ENCODE measurements at places on chromosomes 6 and 20.
A peak's percentile ranks its signal among the peaks of the same experiment; 100 is the strongest.

GRCh38 chr20:38135271-38135650 lies 29.8 kb downstream of the TGM2 start:
- DNase-seq, result no peak

DNA sequence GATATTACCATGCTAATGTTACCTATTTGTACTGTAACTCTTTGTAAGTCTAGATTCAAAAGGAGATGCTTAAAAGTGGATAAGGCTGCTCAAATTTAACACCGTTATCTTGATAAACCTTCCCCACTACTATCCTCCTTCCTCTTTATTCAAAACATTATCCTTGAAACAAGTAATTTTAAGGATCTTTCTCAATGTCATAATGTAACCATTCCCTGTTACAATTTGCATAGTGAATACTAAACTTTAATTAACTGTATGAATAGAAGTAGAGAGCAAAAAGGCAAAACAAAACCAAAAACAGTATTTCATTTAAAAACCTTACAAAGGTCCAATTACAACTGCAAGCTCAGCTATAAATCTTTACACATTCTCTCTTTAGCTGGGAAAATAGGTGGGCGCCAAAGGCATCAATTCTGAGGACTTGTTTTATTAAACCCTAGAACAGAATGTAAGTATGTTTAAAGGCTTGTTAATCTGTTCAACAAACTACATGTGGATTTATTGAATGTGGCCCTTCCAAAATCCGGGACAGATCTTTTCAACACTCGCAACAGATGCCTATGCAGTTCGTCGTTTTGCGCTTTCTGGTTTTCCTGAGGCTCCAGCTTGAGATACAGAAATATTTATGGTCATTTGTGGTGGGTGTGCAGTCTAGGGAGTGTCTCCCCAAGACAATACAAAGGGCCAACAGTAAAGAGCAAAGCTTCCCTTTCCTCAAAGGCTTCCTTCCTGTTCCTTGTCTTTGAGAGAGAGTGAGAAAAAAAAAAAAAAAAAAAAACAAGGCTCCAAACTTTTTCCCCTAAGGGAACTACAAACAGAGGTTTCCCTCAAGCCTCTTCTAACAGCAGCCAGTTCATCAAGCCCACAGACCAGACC lies 15.1 kb downstream of the KIF13A start:
- DNase-seq, result no peak

DNA sequence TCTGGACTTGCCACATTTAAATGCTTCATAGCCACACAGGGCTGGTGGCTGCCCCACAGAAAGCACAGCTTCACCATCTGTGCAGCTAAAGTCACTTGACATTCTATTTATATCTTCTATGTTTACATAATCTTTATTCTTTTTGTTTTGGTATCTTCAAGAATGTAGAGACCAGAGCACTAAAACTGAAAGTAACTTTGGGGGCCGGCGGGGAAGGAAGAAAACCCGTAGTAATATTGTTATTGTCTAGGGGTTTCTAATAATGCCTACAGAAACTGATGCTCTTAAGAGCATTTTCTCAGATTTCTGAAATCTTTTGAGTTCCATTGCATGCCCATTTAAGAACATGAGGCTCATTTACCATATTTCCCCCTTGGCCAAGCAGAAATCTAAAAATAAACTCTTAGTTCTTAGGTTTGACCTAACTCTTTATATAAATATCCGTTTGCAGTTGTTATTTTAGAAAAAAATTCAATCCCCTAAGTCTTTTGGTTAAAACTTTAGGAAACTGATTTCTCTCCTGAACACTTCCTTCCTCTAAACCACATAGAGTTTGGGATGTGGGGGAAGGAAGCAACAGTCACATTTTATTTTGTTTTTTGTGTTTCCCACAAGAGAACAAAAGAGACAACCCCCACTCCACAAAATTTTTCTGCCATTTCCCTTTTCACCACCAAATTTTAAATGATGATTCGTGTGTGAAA lies 207.6 kb downstream of the OGFRL1 start:
- DNase-seq, result no peak

GRCh38 chr20:45117581-45117980 lies 2.6 kb upstream of the WFDC5 start:
- no peak for DNase-seq

DNA sequence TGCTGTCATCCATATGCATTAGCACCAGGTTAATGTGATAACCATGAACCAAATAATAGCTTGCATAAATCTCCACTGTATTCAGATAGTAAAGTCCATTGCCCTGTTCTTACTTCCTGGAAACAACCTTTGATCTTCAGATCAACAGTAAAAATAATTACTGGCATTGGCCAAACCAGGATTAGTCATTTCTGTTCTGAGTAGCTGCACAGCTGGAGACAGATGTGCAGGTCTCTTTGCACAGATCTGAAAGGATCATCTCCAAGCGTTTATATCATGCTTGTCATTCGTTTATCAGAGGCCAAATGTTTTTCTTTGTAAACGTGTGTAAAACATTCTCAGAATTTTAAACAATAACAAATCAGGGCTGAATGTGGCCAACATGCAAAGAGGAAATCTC lies 134.4 kb upstream of the HMGCLL1 start:
- no peak for DNase-seq

DNA sequence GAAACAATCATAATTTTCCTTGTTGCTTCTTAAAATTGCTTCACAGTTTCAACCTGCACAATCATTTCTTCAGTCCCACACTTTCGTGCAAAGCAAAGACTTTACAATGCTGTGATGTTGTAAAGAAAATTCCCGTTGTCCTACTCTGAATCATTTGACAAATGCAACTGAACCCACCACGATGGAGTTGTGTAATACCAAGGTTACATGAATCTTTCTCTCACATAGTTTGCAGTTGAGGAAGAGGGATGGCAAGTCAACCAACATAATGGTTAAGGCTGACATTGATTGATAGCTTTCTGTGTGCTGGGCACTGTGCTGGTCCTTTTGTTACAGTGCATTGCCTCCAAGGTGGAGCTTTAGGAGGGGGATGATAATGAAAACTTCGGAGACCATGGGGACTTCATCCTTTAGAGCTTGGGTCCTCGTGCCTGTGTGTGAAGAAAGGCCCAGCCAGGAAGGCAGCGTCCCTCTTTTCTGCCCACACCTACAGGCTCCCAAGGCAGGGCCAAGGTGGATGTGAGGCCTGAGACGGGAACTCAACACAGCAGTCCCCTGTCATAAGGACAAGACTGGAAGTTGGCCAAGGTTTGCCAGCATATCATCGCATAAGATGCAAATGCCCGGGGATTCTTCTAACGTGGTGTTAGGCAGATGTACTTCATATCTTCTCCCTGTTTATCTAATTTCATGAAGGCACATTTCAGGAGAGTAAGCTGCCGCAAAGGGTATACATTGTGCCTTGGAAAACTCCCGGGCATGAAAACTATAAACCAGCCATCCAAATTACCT lies 96.9 kb downstream of the LY86 start:
- DNase-seq, result no peak

DNA sequence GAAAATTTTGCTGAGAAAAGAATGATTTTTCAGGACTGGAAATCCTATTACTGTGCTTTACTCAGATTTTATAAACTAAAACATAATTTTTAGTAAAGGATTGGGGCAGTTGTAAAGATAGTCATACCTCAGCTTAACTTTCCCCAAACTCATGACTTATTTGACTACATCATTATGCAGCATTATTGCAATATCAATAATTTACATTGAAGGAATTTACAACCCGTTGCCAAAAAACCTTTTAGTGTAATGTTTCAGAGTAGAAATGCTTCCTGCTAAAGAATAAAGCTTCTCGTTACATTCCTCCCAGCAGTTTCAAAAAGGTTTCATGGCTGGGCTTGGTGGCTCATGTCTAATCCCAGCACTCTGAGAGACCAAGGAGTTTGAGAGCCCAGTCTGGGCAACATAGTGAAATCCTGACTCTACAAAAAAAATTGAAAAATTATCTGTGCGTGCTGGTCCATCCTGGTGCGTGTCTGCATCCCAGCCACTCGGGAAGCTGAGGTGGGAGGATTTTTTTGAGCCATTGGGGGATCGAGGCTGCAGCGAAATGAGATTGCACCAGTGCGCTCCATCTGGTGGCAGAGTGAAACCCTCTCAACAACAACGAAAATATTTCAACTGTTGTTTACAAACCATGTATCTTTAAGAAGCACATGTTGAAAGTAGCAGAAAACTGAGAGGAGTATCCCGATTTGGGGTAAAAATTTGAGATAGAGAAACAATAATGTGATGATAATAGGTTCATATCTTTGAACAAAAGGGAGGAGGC lies 4.4 kb downstream of the AMD1 start:
- DNase-seq, result no peak

DNA sequence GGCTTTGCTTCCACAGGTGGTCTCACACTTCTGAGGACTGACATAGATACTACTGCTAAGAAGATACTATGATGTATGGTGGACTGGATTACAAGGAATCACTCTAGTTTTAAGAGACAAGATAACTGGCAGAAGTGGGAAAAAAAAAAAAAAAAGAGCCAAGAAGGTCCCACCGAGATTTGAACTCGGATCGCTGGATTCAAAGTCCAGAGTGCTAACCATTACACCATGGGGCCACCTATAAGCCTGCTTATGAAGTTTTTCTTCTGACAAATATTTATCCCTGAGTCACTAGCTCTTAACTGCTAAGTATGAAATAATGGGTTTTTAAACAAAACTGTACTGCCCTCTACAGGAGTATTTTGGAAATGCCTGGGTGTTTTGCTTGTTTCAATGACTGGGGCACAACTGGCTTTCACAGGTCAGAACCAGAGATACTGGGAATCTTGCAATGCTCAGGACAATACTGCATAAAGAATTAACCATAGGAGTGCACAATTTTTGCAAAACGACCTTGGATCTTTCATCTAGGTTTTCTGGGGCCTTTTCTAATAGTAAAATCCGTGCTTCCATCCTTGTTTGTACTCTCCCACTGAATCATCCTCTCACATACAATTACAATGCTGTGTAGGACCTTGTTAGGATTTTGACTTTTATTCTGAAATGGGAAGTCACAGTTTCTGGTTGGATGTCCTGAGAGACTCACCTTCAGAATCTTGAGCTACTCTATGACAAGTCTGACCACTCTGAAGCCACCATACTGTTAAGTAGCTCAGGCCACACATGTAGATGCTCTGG lies 116.3 kb downstream of the OR2B2 start:
- peak; percentile 80 for DNase-seq

GRCh38 chr6:91310178-91310577 lies 723.3 kb upstream of the MAP3K7 start:
- no peak for DNase-seq

DNA sequence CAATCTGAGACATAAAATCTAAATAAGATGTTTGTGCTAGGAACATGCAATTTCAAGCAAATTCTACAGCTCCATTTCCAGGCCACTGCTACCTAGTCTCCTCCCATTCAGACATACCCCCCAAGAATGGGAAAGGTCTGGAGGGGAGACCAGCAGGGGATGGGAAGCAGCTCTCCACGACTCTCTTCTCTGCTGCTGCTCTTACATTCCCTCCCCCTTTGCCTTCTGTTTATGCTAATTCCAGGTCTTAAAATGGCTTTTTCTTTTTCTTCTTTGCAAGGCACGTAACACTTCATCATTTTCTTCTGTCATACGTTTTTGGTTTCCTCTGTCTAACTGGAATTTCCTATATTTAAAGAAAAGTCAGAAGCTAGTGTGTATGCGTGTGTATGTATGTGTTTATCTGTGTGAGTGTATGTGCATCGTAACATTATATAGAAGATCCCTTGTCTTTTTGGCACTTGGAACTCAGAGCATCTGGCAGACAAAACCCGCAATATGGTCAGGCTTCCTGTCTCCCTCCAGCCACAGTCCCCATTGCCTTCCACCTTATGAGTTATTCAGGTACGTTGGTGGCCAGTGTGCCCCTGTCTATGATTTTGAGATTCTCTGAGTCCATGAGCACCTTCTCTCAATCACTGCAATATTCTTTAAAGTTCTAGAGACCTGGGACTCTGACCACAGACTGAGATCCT lies 493.7 kb downstream of the BTBD3 start:
- DNase-seq, result no peak

- peak; percentile 98 for DNase-seq
Measured at GRCh38 chr6:16338577-16339264, 100.3 kb downstream of the GMPR start.

DNA sequence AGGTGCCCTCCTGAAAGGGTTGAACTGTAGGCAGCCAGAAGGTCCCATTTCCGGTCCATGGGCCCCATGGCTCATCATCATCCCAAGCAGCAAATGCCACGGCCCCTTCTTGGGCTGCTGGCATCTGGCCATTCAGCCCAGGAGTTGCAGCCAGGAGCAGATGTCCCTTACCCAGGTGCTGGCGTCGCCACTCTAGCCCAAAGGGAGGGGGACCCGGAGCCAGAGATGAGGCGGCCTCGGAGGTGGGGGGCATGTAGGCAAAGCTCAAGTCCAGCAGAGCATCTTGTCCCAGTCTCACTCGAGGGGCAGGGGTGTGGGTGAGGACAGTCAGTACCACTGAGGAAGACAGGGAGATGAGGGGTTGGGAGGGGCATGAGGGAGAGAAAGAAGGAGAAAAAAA lies 6.3 kb upstream of the RGL2 start:
- no peak for DNase-seq

- DNase-seq, result no peak
Measured at GRCh38 chr6:157660414-157660813, 162.6 kb upstream of the SNX9 start.

DNA sequence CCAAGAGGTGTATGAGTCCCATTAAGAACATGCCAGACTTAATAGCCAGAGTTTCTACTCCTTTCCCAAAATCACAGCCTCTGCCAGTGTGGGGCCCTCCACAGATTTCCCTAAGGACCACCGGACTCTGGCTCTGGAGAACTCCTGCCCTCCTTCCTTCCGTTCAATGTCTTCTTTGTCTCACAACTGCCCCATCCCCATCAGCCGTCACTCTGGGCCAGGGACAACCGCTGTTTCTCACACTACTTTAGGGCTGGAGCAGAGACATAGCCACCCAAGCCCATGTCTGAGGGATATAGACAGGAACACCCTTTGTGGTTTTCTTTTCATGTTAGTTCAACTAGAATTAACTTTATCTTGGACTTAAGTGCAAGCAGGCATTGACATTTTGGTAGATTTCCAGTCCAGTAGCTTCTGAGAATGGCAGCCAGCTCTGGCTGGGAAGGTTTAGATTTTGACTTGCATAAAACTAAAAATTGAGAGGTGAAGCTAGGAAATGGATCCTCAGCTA lies 6.7 kb upstream of the ACSS1 start:
- no peak for DNase-seq

GRCh38 chr6:13434777-13435176 lies 52.6 kb downstream of the GFOD1 start:
- no peak for DNase-seq

DNA sequence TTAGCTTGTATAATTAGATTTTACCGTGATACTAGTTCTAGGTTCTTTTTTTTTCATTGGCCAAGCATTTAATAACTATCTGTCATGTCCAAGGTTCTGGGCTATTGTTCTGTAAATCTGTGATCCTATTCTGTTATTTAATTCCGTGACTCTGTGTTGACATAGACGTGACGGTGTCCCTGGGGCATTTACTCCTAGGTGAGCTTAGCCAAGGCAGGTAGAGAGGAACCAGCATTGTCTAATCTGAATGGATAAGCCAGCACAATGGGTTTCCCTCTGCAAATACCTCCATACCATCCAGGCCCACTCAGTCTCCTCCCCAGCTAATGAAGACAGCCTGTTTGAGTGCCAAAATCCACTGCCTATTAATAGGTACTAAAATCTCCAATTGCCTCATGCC lies 8.9 kb upstream of the CDSN start:
- no peak for DNase-seq
